ENCODE measurements at places on chromosomes 7 and 10.

DNA sequence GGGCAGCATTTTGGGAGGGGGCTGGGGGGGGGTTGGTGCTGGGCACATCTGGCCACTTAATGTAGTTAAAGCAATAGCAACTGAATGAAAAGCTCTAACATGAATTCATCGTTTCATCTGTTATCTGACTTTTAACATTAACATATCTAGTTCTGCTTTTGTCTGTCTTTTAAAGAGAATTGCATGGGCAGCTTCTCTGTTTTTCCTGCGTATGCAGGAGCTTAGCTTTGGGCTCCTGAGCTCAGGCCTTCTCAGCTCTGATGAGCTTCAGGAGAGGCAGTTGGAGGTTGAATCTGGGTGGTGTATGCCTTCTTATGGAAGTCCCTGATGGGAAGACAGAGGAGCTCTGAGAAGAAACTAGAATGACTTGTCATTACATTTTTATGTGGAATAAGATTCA lies 58.4 kb downstream of the DNAJB6 start:
- DNase-seq: no peak

DNA sequence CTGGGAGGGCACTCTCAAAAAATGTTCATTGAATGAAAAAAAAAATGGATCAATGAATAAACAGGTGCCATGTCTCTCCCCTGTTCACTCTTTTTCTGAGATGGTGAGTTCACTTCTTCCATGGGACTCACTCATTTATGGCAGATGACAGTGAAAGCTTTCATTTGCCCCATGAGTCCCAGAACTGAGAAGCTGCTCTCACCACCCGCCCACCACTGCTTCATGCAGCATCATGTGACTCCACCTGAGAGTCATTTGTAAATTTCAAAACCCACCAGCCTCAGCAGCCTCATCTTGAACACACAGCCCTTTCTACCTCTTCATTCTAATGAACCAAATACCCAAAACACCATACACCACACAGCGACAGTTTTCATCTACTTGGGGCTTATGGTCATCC lies 64.9 kb downstream of the SCRN1 start:
- no peak for DNase-seq

DNA sequence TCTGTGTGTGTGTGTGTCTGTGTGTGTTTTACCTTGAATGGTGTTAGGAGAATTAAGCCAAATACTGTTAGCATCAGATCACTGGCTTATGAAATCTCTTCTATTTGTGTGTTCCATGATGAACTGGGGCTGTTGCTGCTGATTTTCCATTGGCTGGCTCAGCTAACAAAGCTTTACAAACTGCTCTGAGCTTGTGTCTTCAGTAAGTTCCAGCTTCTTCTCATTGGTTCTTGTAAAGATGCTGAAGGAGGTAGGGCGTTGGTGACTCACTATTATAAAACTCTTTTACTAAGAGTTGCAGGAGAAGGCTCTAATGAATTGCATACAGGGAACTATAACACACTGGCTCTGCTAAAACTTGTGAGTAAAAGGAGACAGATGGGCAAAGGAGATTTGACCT lies 136.4 kb upstream of the PRKCQ start:
- DNase-seq: peak; percentile 74

DNA sequence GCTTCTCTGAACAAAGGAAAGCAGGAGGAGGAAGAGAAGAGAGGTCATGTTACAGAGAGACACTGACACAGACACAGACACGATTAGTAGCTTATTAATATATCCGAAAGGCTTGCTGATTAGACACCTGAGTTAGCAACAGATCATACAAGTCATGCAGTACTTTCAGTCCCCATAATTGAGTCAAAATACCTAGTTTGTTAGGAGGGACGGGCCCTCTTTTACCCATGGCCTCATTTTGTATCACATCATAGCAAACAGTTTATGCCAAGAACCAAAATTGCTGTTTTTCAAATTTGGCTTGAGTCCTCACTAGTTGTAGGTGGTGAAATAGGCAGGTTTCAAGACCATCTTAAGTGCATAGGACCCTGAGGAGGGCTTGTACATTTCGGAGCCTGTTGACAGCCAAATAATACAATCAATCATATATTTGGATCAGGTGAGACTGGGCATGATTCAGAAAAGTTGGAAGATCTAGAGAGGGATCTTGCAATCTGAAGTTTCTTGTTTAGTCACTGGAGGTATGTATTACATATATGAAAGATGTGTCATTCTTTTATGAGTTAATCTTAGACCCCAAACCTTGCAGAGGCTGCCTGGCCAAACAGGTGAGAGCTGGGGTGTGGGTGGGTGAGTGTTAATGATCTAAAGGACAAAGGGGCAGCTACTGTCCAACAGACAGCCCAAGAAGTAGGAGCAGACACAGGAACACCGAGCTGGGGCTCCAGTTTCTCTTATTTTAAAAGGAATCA lies 65.4 kb downstream of the PRPF18 start:
- no peak for DNase-seq

- no peak for DNase-seq
Measured at GRCh38 chr7:107286751-107287621, 118.2 kb downstream of the HBP1 start.

- no peak for DNase-seq
Measured at GRCh38 chr10:92757711-92758104, 68.0 kb downstream of the HHEX start.

GRCh38 chr10:76621886-76622620 lies 1015.6 kb downstream of the KCNMA1 start:
- DNase-seq: no peak

- no peak for DNase-seq
Measured at GRCh38 chr10:35046074-35046473, 44.1 kb downstream of the CUL2 start.

DNA sequence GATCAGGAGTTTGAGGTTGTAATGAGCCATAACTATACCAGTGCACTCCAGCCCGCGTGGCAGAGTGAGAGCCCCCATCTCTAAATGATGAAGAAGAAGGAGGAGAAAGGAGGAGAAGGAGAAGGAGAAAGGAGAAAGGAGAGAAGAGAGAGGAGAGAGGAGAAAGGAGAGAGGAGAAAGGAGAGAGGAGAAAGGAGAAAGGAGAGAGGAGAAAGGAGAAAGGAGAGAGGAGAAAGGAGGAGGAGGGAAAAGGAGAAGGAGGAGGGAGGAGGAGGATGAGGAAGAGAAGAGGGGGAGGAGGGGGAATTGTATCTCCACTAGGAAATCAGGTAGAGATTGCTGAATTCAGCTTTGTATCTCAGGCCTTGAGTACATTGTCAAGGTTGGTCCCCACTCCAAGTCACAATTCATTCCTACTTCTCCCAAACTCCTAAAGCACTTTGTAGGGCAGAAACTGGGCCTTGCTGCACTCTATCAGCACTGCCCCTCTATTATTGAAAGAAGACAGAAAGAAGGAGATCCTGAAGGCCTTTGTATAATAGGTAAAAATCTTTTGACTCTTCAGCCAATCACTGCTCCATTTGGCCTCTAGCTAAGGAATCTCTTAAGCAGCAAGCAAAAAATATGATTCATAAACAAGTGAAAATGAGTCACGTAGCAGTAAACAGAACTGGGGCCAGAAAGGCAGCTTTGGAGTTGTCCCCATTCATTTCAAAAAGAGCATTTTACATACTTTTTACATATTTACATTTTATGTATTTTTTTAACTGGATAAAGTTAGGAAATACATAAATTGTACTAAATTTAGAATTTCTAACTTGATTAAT lies 178.0 kb downstream of the IMMP2L start:
- DNase-seq: peak; percentile 17

DNA sequence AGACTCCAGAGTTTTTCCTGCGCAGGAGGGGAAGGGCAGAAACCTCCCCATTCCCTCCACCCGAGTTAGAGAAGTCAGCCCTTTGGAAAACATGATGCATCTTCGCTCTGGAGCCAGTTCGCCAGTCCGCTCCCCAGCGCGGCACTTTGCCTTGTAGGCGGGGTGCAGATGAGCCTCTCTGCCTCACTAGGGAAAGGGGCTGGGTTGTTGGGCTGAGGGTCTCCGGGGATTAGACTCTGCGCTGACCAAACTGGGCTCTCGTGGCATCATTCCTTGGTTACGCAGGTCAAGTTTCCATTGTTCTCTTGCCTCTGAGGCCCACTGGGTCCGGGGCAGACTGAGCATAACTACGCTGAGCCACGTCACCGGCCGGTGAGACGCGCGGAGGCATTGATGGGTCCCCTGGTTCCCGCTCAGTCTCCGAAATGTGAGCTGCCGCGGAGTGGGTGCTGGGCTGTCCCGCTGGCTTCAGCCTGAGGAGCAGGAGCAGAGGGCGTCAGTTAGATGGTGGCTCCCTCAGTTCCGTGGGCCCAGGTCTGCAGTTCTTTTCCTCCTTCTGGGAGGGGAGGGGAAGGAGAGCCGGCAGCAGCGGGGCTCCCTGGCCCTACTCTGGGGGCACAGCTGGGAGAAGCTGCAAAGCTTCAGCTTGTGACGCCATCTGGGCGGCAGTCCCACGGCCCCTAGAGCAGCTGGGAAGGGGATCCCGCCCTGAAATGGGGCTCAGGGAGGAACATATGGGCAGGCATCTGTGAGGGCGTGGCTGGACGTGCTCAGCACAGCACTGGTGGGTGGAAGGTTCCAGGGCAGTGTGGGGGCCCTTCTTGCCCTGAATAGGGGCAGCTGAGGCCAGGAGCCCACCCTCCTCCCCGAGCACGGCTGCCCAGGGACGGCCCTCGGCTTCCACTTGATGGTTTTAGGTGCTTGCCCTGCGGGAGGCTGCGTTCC lies 121.3 kb upstream of the BTBD16 start:
- peak; percentile 57 for DNase-seq

DNA sequence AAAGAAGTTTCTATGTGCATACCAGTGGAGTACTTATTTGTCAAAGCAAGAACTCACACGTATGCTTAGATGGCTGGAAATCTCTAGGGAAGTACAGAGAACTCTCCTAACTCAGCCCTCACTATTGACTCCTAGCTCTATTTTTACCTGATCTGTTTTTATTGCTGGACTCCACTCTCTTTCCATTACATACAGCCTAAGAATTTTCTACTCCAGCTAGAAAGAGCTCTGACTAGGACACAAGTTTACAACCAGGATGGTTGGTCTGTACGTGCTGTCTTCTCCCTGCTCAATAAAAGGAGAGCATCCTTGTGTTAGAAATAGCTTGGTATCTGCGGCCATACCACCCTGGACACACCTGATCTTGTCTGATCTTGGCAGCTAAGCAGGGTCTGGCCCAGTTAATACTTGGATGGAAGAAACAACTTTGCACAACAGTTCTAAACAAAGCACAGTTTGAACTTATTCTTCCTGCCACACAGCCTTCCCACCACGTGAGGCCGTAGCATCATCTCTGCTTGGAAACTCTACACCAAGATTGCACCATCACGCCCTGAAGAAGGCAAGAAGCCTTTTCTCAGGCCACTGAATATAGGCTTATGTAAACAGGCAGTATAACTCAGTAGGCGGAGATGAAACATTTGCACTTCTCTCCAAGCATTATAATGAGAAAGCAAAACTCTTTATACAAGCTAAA lies 50.7 kb downstream of the KCNMA1 start:
- peak; percentile 91 for DNase-seq

GRCh38 chr10:86644152-86644793 lies 10.1 kb upstream of the OPN4 start:
- DNase-seq: peak; percentile 61

GRCh38 chr7:129924602-129925001 lies 28.2 kb downstream of the UBE2H start:
- no peak for DNase-seq

DNA sequence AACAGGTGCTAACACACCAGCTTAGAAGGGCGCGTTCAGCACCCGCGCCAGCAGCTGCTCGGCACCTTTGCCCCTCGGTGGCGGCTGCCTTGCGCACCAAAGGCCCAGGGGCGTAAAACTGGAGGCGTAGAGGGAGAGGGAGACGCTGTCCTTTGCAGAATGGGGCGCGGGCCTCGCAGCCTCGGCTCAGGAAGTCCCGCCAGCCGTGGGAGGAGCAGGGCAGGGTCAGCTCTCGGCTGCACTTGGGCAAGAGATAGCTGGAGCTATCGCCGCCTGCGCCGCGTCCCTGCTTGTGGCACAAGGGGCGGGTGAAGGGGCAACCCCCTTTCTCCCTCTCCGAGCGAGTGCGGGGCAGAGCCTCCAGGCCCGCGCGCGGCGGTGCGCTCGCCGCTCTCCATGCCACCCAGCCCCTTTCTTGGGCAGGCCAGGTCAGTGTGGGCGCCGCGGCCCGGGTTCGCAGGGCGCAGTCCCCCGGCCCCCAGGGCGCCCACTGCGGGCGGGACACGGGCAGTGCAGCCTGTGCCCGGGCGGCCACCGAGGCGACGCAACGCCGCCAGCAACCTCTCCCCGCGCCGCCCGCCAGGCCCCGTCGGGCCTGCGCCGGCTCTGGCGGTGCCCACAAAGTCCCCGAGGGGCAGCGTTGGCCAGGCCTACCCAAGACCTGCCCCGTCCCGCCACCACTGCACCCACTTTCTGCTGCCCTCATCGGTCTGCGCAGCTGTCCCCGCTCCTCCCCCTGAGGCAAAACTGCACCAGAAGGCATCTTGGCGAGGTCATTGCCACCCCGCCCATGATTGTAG lies 4.1 kb downstream of the NEUROD6 start:
- no peak for DNase-seq

- DNase-seq: no peak
Measured at GRCh38 chr7:94453898-94454297, 55.7 kb upstream of the CASD1 start.

DNA sequence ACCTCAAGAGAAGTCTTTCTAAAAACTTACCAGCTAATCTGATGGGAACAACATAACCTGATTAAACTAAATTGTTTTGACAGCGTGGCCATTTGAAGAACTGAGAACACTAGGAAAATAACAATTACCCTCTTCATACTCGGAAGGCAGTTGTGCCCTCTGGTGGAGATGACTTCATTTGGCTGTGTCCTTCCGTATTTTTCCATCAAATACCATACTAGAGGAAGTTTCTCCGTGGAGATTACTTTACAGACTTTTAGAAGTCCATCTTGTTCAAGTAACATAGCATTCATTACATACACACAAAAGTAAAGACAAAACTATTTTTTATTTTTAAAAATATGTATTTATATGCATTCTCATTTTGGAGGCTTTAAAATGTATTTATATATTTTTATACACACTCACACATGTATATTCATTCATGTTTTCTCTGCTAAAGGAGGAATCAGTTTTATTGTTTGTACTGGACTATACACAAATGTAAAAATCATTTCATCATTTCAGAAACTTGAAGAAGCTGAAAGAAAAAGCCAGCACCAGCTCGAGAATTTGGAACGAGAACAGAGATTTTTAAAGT lies 25.2 kb downstream of the SMNDC1 start:
- DNase-seq: peak; percentile 60

GRCh38 chr7:74013539-74014272 lies 14.3 kb upstream of the ELN start:
- no peak for DNase-seq

- DNase-seq: no peak
Measured at GRCh38 chr7:135756191-135756590, 7.6 kb upstream of the FAM180A start.
